ENCODE measurements at places on chromosomes 6 and 20.
A peak's percentile ranks its signal among the peaks of the same experiment; 100 is the strongest.

GRCh38 chr20:41717483-41717882 is 99.3 kb upstream of the CHD6 start:
- no peak for DNase-seq

- no peak for DNase-seq
These were observed 130.8 kb downstream of the BTBD9 start for GRCh38 chr6:38508894-38509293.

GRCh38 chr6:119350952-119351372 is 1.4 kb upstream of the MAN1A1 start:
- DNase-seq, result no peak

- DNase-seq, result no peak
These were observed 43.7 kb upstream of the BPIFA2 start for GRCh38 chr20:33124261-33124660.

- DNase-seq, result no peak
These were observed 3.5 kb downstream of the MAK start for GRCh38 chr6:10834823-10835222.

- no peak for DNase-seq
These were observed 44.8 kb upstream of the AFDN start for GRCh38 chr6:167781868-167782267.

DNA sequence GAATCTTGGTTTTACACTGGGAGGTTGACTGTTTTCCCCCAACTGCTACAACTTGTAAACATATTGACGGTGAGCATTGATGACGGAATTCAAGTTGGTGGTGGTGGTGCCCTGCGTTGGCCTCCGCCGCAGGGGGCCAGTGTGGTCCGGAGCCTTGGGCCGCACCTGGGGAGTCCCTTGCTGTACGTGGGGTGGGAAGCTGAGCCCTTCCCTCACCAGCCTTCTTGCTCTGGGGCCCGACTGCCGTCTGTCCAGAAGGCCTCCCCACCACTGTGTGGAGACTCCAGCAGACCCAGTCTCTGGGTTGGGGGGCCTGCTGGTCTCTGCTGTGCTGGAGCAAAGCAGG is 11.4 kb downstream of the GATA5 start:
- DNase-seq, result no peak

- DNase-seq, result no peak
These were observed 277.7 kb downstream of the ADGB start for GRCh38 chr6:146876271-146877151.

DNA sequence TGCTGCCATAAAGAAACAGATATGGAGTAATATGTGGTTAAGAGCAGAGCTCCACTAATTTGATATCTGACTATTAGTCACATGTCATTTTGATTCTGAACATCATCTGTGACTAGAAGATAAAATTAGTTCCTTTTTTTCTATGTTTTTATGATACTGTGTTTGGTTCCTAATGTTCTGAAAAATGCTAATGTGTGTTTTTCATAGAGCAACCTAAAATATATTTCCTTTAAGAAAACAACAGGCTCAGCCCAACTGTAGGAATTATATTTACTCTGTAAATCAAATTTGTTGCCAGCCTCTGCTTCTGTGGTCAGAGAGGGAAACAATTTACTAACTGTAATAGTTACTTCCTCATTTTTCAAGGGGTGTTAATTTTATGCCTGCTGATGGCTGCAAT is 33.3 kb upstream of the TXLNB start:
- DNase-seq, result no peak

- DNase-seq, result no peak
These were observed 86.6 kb downstream of the TFAP2B start for GRCh38 chr6:50905297-50905696.

DNA sequence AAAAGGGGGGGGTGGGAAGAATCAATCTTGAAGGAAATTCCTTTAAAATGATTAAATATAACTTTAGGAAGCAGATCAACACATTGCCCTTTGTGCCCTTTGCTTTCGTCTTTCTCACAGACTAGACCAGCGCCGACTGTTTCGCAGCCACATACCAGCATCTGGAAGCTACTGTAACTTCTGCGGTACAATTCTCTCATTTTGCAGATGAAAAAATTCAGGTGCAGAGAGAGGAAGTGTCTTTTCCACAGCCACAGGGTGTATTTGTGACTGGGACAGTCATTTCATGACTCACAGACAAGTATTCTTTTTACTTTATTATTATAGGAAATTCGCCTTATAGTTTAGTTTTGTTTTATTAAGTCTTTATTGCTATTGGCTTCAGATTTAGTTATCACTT is 84.2 kb downstream of the UST start:
- DNase-seq, result no peak

GRCh38 chr6:105646391-105646867 is 243.5 kb upstream of the PREP start:
- DNase-seq, result no peak

- DNase-seq, result no peak
These were observed 7.7 kb downstream of the HLA-DOA start for GRCh38 chr6:33001685-33002084.

DNA sequence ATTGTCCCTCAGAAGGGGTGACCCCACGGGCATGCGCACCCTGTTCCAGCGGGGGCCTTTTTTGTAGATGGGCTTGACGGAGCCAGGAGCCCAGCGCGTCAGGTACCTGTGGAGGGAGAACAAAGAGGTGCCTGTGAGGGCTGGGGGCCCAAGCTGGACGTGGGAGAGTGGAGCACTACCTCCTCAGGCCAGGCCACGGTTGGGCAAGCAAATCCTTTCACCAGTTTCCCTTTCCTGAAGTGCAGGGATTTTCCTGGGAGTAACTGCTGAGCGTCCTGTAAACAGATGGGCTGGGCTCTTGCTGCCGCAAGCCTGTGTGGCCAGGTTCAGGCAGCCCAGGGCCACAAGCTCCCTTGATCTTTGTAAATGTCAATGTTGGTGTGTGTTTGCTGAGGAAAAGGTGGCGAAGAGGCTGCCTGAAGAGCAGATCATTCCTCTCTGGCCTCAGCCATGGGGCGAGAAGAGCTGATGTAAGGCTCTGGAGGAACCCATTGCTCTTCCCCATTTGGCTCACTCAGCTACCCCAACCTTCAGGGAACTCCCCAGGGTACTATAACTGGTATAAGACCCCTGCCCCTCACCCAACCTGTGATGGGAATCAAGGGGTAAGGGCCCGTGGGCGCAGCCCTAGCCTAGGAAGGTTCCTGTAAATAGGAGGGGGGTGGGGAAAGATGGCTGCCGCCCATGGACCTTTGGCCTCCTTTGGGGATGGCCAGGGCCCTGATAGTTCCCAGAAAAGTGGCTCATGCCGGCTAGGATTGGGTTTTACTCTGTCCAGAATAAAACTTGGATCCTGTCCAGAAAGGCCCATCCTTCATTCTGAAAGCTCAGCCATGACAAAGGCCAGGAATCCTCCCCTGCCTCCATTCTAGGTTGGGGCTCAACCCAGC is 15.5 kb downstream of the MRPS18A start:
- no peak for DNase-seq

DNA sequence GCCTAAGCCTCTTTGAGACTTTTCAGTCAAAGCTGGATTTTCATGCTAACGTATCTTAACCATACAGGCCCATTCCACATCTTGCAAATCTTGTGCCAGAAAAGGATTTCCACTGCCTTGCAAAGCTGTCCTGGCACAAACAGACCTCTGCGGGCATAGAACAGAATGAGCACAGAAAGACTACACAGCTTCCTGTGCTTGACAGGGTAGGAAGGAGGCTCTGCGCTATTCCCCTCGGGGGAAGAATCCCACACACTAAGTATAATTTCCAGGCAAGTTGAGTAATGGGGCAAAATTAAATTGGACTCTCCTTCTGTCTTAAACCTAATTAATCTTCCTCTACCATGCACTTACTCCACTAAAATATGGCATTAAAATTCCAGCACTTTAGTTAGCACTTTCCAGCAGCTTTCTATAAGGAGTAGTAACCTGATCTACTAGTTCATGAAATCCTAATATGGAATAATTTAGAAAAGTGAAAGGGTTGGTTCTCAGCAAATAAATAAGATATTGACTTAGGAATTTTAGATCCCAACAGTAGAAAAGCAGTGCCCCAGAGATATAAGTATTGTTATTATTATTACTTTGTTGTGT is 532.1 kb upstream of the JAG1 start:
- no peak for DNase-seq

- DNase-seq, result peak; percentile 90
These were observed 36.7 kb upstream of the AAR2 start for GRCh38 chr20:36199345-36200257.

DNA sequence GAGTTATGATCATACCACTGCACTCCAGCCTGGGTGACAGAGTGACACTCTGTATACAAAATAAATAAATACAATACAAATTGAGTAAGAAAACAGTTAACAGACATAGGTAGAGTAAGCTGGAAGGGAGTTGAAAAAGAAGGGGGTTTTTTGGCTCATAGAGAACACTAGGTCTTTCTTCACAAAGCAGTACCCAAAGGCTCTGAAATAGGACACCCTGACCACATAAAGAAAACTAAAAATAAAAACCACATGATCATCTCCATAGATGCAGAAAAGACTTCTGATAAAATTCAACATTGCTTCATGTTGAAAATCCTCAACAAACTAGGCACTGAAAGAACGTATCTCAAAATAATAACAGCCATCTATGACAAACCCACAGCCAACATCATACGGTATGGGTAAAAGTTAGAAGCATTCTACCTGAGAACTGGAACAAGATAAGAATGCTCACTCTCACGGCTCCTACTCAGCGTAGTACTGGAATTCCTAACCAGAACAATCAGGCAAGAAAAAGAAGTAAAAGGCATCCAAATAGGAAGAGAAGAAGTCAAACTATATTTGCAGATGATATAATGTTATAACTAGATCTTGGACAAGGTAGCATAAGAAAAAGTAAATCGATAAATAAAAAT is 48.6 kb downstream of the TOMM6 start:
- no peak for DNase-seq

- no peak for DNase-seq
These were observed 41.8 kb upstream of the OPRM1 start for GRCh38 chr6:153997221-153997620.

GRCh38 chr20:61185181-61185580 is 66.9 kb upstream of the CDH4 start:
- no peak for DNase-seq

GRCh38 chr20:35317416-35318210 is 25.4 kb upstream of the FAM83C start:
- no peak for DNase-seq

DNA sequence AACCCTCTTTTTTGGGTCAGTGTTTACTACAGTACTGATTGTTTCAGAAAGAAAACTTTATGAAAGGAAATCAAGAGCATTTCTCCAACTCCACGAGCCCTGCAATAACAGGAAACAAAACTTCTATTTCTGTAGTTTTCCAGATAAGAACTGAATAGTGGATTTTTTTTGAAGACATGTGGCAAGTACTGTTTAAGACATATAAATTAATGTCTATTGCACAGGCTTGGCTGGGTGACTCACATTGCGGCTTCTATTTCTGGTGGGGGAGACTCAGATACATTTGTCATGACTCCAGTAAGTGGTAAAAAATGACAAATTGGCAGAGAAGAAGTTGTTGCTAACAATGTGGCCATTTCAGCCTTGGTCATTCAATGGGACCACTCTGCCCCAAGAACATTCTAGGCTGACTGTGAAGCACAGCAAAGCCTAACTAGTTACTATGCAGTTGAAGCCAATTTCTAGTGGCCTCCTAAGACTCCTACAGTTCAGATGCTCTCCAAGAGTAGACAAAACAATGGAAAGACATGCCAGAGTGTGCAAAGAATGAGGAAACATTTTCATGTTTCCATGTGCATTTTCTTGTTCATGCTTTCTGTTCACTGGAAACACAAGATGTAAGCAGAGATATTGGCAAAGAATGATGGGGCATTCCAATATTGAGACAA is 200.9 kb downstream of the EDN1 start:
- peak; percentile 84 for DNase-seq

- DNase-seq, result no peak
These were observed 38.6 kb upstream of the SENP6 start for GRCh38 chr6:75563032-75563431.

DNA sequence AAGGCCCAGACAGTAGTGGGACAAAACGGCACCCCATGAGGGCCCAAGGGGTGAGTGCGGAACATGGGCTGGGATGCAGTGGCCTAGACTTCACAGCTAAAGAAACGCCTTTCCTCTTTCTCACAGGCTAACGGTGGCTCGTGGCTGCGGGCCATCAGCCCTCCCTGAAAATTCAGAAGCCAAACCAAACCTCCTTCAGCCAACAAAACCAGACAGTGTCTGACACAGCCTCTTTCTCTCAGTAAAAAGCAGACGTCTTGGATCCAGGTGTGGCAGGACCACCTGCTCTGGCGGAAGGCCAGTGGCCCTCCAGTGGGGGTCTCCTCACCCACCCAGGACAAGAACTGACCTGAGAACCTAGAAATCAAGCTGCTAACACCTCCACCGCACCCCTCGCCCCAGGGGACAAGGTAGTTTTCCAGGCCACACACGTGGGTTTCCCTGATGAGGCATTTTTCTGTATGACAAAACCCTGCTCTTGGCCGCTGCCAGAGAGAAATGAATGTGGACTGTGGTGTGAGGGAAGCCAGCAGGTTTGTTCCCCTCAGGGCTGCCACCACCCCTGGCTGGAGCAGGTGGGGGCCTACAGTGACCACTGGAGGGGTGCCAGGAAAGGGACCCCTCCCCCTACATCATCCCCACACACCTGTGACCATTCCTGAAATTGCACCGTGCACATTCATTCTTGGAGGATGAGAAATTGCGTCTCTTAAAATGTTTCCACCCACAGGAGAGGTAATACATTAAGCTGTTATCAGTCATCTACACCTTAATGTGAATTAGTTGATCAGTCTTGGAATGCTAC is 76.8 kb upstream of the PIM1 start:
- peak; percentile 63 for DNase-seq

- DNase-seq, result no peak
These were observed 67.3 kb downstream of the STK35 start for GRCh38 chr20:2168946-2169345.

- no peak for DNase-seq
These were observed 78.5 kb downstream of the TRMT11 start for GRCh38 chr6:126064748-126065401.

GRCh38 chr6:91462241-91462640 is 875.4 kb upstream of the MAP3K7 start:
- DNase-seq, result no peak

DNA sequence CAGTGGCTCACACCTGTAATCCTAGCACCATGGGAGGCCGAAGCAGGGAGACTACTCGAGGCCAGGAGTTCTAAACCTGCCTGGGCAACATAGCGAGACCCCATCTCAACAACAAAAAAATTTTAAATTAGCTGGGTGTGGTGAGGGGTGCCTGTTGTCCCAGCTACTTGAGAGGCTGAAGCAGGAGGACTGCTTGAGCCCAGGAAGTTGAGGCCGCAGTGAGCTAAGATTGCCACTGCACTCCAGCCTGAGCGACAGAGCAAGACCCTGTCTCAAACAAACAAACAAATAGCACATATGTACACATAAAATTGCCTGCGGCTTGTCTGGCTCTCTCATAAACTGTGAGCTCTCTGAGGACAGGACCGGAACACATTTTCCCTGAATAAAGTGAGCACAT is 106.3 kb downstream of the BANF2 start:
- no peak for DNase-seq

- DNase-seq, result no peak
These were observed 58.5 kb upstream of the FNDC1 start for GRCh38 chr6:159110748-159111147.
